Stimulated activated CD8-positive, alpha-beta memory T cell treated with anti-CD3 and anti-CD28 coated beads, Interleukin-15, amount 100 ng/mL, for 48 hours (primary cell): ENCODE measurements at places on chromosomes 16 and 17.

DNA sequence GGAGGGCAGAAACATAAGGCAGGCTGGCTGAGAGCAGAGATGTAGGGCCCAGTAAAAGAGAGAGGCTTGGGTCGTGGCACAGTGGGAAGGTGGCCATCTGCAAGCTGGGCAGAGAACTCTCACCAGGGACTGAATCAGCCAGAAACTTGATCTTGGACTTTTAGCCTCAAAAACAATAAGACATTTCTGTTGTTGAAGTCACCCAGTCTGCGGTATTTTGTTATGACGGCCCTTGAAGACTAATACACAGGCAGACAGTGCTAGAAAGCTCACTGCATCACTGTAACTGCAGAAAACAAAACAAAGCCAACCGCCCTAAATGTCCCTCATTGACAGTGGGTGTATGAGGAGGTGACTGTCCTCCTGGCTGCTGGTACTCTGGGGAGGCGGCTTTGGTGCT is 3.9 kb upstream of the JPH3 start:
- DNase-seq, result no peak

- DNase-seq, result peak; percentile 52
These were observed 981 bp upstream of the UNC13D start for GRCh38 chr17:75845058-75845711.

DNA sequence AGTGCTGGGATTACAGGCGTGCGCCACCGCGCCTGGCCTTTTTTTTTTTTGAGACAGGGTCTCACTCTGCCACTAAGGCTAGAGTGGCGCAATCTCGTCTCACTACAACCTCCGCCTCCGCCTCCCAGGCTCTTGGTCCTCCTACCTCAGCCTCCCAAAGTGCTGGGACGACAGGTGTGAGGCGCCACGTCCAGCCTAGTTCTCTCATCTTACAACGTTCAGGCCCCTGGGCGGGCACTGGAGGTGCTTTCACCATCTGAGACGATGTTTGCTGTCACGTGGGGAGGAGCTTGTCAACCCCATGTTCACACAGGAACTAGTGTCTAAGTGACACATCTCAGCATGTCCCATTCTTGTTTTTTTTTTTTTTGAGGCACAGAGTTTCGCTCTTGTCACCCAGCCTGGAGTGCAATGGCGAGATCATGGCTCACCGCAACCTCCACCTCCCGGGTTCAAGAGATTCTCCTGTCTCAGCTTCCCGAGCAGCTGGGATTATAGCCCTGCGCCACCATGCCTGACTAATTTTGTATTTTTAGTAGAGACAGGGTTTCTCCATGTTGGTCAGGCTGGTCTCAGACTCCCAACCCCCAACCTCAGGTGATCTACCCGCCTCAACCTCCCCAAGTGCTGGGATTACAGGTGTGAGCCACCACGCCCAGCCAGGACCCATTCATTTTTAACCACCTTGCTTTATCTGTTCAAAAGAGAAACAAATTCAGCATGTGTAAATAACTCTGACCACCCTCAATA is 5.2 kb upstream of the FANCA start:
- no peak for DNase-seq

DNA sequence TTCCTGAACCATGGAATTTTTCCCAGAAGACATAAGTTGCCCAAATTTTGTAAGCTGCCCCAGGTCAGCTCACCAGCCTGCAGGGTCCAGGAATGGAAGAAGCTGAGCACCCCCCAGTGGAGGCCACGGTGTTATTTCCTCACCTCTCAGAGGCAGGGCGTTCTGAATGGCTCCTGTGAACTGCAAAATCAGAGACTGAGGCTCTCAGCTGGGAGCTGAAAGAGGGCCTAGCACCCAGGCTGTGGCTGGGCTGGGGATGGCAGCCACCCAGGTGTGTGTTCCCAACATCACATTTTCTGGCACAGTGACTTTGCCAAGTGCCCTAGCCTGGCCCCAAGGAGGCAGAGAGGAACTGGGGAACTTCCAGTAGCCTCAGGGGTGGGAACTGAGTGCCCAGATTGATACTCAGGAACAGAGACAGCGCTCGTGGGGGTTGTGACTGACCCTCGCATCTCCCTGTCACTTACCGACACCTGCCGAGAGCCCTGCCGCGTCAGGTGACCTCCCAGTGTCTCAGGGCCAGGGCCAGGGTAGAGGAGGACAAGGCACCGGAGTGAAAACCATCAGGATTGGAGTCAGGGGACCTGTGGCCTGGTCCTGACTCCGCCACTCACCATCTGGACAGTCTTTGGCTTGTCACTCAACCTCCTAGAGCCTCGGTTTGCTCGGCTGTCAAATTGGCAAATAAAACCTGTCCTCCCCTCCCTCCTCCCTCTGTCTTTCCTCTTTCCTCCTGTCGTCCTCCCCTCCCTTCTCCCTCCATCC is 11.3 kb downstream of the CACNG4 start:
- no peak for DNase-seq

- DNase-seq, result no peak
These were observed 134.4 kb downstream of the COPRS start for GRCh38 chr17:31724619-31725018.

GRCh38 chr17:4708436-4708835 is 2.0 kb upstream of the ARRB2 start:
- no peak for DNase-seq

DNA sequence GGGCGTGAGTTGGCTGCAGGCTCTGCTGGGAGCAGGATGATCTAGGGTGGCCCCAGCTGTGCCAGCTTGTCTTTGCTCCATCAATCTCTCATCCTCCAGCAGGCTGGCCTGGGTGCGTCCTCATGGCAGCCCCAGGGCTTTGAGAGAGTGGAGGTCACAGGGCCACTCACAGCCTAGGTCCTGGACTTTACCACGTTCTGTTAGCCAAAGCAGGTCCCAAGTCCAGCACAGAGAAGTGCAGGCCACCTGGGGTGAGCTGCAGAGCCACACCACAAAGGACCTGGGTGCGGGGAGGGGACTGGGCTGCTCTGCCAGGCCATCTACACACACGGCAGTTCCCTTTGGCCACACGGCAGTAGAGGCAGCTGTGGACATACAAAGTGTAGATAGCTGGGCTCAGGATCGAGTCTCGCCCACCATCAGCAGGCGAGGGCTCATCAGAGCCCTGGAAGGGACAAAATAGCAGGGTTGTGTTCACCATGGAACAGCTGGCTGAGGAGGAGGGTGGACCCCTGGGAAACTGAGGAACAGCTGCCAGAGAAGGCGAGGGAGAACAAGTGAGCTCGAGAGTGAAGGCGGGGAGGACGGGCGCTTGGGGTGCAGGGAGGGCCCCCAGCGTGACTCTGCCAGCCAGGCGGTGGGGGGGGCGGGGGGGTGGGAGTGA is 30.0 kb downstream of the SREBF1 start:
- DNase-seq, result no peak

DNA sequence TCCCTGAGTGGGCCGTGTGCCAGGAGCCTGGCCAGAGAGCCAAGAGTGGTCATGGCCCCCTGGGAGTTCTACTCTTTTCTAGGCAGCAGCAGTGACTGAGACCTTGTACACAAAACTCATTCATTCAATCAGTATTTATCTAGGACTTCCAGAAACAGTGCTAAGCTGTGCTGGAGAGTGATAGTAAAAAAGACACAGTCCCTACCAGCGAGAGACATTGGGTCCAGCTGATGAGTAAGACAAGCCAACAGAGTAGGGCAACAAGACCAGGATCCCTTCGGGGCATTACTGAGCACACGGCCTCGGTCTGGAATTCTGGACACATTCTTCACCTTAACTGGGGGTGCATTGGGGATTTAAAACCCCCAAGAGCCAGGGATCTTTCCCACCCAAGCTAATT is 20.2 kb downstream of the CBX4 start:
- no peak for DNase-seq

DNA sequence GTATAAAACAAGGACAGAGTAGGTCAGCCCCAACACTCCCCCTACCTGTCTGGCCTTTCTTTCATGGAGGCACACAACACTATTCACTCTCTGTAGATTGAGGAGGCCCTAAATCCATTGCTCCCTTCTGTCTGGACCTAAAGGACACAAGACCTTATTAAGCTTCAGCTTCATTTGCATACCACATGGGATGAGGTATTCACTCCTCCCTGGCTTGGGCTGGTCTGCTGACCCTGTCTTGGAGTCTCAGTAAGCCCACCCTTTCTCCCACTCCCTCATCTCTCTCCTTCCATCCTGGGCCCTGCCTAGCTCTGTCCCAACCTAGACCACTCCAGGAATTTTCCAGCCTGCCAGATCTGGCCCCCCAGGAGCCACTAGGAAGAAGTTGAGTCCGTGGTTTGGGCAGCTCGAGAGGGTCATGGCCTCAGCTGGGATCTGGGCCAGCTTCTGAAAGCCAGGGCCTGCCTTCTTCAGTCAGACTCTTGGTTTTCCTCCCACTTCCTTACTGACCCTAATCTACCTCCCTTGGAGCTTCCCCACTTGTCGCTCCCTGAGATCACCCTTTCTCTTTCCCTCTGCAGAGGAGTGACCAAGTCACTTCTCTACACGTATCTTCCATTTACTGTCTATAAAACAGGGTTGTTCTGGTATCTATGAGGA is 6.5 kb upstream of the LLGL1 start:
- DNase-seq, result no peak

- DNase-seq, result no peak
These were observed 23.8 kb downstream of the HLF start for GRCh38 chr17:55288356-55289105.

- no peak for DNase-seq
These were observed 5.2 kb downstream of the RAB40B start for GRCh38 chr17:82693168-82693867.

DNA sequence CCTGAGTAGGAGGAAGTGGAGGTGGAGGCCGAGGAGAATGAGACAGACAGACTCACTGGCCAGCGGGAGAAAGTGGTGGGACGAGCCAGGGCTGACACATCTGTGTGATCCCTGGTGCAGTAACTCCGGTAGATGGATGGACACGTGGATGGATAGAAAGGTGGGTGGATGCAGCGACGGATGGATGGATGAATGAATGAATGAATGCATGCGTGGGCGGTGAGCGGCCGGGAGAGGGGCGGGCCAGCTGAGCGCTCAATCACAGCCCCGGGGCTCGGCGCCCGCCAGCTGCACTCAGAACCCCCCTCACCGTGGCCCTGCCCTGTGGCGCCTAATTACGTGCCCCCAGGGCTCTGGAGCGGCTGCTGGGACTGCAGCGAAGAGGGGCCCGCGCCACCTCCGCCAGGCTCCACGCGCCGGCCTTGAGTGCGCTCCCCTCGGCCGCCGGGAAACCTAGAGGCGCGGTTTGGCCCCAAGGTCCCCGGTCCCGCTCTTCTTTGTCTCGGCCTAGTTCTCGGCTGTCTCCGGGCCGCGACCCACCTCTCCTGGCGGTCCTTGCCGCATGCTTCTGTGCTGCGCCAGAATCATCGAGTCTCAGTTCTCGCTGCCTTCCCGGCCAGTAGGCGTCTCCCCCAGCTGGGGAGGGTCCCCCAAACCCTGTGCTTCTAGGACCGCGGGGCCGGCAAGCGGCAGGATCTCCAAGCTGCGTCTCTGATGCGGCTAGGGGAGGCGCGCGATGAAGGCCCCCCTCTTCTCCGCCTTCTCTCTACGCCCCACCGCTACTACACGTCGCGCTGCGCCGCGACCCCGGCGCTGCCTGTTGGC is 41.0 kb downstream of the RAI1 start:
- no peak for DNase-seq

DNA sequence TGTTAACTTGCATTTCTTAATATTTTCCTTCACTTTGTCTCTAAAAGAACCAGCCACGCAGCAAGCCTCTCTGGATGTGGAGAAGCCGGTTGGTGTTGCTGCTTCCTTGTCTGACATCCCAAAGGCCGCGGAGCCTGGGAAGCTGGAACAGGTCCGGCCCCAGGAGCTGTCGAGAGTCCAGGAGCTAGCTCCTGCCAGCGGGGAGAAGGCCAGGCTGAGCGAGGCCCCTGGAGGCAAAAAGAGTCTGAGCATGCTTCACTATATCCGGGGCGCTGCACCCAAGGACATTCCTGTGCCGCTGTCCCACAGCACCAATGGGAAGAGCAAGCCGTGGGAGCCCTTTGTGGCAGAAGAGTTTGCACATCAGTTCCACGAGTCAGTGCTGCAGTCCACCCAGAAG is 22.8 kb downstream of the GINS2 start:
- DNase-seq, result no peak

GRCh38 chr16:1333149-1333812 is at the start of gene BAIAP3:
Gene BAIAP3, plus strand, starts transcription at chr16:1333645. Its CDS starts 4,905 bp downstream, at chr16:1338550.
- peak; percentile 27 for DNase-seq

DNA sequence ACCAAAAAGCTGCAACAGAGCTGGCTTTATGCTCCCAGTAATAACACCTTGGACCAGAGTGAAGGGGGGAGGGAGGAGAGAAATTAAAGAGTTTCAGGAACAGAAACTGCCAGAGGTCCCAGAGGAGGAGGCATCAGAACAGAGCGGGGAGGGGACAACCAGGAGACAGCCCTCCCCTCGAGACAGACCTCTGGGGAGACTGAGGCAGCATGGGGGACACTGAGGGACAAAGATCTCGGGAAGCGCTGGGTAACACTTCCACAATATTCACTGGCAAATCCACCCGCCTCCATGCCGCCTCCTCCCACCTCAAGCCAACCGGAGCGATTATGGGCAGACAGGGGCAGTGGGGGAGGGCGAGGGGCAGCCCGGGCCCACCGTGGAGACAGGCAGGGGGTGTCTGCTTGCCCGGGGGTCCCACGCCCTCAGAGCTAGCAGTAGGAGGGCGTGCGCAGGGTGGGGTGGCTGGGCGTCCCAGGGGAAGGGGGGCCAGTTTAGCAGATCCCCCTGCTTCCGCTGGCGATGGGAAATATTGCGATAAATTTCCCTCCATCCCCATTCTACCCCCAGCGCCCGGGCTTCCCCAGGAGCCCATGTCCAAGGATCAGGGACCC is 1.2 kb downstream of the PCGF2 start:
- no peak for DNase-seq

GRCh38 chr16:3471518-3472176 is 23.6 kb downstream of the C16orf90 start:
- no peak for DNase-seq

- peak; percentile 42 for DNase-seq
These were observed 29.7 kb downstream of the DCAKD start for GRCh38 chr17:45021607-45022287.

- DNase-seq, result no peak
These were observed 149.4 kb downstream of the RBFOX1 start for GRCh38 chr16:7482032-7482431.

- no peak for DNase-seq
These were observed 47.8 kb downstream of the ITFG1 start for GRCh38 chr16:47413041-47413440.

DNA sequence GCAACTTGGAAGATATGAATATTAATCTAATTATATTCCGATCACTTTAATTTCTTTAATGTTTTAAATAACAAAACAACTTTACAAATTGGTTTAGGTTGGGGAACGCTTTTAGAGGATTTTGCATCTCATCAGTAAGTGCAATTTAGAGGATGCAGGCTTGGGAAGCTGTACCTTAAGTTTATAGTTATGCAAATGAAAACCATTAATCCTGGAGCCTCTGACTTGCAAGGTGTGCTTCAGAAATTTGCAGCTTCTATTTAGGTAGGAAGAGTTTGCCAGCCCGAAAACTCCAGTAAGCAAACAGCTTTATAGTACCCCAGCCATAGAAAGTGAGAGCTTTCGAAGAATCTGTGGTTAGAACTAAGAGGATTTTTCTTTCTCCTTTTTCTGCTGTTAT is 547.0 kb downstream of the MAF start:
- DNase-seq, result no peak
